Testis (tissue), 5 donors: ENCODE measurements at places on chromosomes 5 and 9. TPM values are rescaled to one million over a fixed set of nuclear protein-coding genes. Genes with fewer than 3 reads are reported as not detected.
A peak's percentile ranks its signal among the peaks of the same experiment; 100 is the strongest.

DNA sequence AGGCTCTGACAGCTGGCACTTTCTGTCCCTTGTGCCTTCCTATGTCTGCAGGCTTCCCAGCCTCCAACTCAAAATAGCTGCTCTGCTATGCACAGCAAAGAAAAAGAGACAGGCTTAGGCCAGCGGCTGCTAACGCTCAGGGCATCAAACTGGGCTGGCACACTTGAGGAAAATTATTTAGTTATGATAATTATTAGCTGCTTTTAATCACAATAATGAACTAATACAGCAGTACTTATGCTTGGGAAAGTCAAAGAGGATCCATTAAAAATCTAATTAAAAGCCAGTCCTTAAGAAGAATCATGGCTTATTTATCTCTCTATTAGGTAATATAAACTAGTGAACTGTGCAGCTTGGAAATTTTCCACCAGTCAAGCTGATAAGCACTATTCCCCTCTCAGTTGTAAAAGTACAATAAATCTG, 233.2 kb downstream of the SLIT3 start:
- H3K36me3 ChIP-seq, result no peaks in the 10 kb centered on the region
- H3K4me3 ChIP-seq, result no peak overlapping the region
- no peak overlapping the region for H3K27ac ChIP-seq
- no peaks in the 10 kb centered on the region for H3K27me3 ChIP-seq

GRCh38 chr5:20032896-20033295, 44.9 kb upstream of the CDH18 start:
- no peak overlapping the region for H3K27ac ChIP-seq
- no peaks in the 10 kb centered on the region for H3K36me3 ChIP-seq
- H3K27me3 ChIP-seq, result no peaks in the 10 kb centered on the region
- H3K4me3 ChIP-seq, result no peak overlapping the region

DNA sequence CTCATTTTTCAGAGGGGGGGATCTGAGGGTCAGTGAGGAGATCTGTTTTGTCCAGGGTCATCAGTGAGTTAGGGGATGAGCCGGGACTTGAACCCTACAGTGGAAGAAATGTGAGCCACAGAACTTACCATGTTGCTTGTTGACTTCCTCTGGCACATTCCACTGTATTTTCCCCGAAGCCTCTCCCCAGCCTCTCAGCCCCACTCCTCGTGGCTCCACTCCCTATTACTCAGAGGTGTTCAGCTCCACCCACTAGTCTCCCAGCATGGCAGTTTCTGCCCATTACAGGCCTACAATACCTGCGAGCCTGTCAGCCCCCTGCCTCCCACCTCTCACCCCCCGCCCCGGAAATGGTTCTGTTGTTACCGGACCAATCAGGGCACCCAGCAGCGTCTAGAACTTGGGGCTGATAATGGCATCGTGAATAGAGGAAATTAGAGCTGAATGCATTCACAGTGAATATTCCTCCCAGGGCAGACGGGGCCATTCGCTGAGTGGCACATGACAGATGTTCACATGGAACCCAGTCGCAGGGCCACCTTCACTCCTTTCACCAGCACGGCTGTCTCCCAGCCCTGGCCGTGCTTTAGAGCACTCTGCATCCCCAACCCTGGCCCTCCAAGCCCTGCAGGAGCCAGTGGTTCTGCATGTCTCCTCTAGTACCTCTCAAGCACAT, 81.6 kb downstream of the KCNIP1 start:
- H3K4me1 ChIP-seq, result peaks cover 4% of the 10 kb centered on the region
- H3K27me3 ChIP-seq, result no peaks in the 10 kb centered on the region
- no peak for DNase-seq
- H3K27ac ChIP-seq, result no peak overlapping the region

GRCh38 chr5:31225118-31225517, 31.6 kb downstream of the CDH6 start:
- H3K27me3 ChIP-seq, result no peaks in the 10 kb centered on the region
- no peak overlapping the region for H3K27ac ChIP-seq
- no peak for DNase-seq
- no peak overlapping the region for H3K4me3 ChIP-seq
- no peaks in the 10 kb centered on the region for H3K4me1 ChIP-seq

GRCh38 chr5:153116916-153117315, 373.6 kb upstream of the GRIA1 start:
- no peak overlapping the region for H3K27ac ChIP-seq
- H3K4me1 ChIP-seq, result no peaks in the 10 kb centered on the region
- DNase-seq, result no peak
- no peaks in the 10 kb centered on the region for H3K27me3 ChIP-seq
- H3K36me3 ChIP-seq, result no peaks in the 10 kb centered on the region

DNA sequence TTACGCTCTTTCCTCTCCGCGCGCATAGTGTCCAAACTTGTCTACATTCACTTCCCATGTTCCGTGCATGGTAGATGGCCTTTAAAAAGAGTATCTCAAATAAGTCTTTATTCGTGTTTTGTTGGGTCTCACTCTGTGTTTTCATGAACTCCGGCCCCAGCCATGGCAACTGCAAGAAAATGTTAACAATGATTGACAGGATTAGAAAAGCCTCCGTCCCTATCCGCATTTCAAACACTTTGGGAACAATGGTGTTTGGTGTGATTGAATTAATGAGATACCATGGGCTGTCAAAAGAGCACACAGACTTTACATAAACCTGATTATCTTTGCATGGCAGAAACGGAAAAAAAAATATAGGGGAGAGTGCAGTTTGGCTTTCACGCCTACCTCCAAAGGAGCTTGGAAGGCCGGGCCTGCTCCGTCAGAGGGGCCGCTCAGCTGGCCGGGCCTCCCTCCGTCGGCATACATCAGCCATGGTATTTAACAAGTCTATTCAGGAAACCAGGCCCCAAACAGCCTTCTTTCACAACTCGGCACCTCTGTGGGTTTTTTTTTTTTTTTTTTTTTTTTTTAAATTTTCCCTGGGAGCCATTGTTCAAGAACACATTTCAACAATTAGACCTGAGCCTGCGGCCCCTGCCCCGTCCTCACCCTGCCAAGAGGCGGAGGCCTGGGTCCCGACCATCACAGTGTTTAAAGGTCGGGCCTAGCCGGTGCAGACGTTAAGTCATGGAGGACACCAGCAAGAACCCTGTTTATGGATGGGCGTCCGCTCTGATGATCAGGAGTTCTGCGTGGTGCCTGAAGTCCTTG, 323.8 kb upstream of the IRX4 start:
- no peaks in the 10 kb centered on the region for H3K36me3 ChIP-seq
- H3K27ac ChIP-seq, result no peak overlapping the region
- H3K4me3 ChIP-seq, result no peak overlapping the region
- H3K4me1 ChIP-seq, result no peaks in the 10 kb centered on the region
- no peaks in the 10 kb centered on the region for H3K27me3 ChIP-seq

DNA sequence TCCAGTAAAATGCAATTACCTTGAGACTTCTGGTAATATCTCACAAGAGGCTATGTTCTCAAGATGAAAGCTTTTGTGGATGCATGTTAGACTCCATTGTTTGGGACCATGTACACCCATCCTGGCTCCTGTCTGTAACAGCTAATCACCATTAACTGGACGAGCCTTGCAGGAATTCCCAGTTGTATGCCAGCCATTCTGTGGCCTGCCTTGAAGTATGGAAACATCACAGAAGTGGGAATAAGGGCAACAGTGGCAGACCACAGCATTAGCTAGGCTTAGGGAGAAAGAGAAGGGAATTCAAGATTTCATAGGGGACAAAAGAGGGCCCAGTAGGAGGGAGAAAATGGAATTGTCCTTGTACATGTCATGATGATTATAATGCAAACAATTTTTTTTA, 79.0 kb downstream of the RORB start:
- no peak overlapping the region for H3K4me3 ChIP-seq
- H3K27me3 ChIP-seq, result no peaks in the 10 kb centered on the region
- no peak for DNase-seq

GRCh38 chr9:92349771-92350739, 24.3 kb downstream of the CENPP start:
- H3K36me3 ChIP-seq, result no peaks in the 10 kb centered on the region
- H3K27me3 ChIP-seq, result no peaks in the 10 kb centered on the region
- peak overlapping the region; percentile 65 for H3K27ac ChIP-seq
- H3K4me1 ChIP-seq, result no peaks in the 10 kb centered on the region
- no peak overlapping the region for H3K4me3 ChIP-seq

- no peak overlapping the region for H3K4me3 ChIP-seq
- no peak for DNase-seq
- H3K4me1 ChIP-seq, result peaks cover 18% of the 10 kb centered on the region
- H3K27ac ChIP-seq, result no peak overlapping the region
- no peaks in the 10 kb centered on the region for H3K27me3 ChIP-seq
- no peaks in the 10 kb centered on the region for H3K36me3 ChIP-seq
Observed at GRCh38 chr5:148388696-148389095, 4.9 kb downstream of the FBXO38 start.

Gene CDH6
- 0.68 TPM for total RNA-seq

Gene CCL28
- total RNA-seq, result 5.6 TPM

Gene GDF9
- total RNA-seq, result 13.5 TPM

Gene BBLN
- total RNA-seq, result 219 TPM

Gene INSL4
- total RNA-seq, result not detected

Gene IL9
- total RNA-seq, result not detected

Gene FAXDC2
- 54.7 TPM for total RNA-seq
